ENCODE measurements at places on chromosomes 13 and 19.

- DNase-seq, result no peak
These were observed 631.3 kb downstream of the DIAPH3 start for GRCh38 chr13:59532405-59532804.

DNA sequence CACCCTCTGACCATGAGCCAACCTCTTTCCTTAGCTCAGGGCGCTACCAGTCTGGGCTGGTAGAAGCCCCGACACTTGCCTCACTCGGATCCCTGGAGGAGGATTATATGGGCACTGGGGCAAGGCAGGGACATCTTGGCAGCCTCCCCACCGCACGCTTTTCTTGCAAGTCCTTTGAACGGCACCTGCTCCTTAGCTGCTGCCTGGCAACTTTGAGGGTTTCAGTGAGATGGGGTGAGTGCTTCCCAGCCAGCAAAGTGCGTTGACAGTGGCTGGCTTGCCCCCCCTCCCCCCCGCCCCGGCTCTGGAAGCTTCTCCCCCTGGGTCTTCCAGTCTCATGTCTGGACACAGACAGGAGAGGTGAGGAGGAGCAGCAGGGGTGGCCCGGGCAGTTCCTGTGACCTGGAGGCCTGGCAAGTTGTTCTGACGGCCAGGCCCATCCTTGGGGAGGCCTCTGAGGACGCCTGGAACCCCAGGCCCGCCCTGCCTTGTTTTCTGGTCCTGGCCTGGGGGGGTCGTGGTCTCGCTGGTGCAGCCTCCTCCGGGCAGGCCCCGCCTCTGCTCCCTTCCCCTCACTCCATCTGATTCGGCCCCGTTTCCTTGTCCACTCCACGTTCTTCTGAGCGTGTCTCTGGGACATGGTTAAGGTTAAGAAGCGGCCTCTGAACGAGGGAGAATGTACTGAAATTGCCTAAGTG is 75.2 kb downstream of the ATP11A start:
- DNase-seq, result no peak

- no peak for DNase-seq
These were observed 90.2 kb upstream of the RNF113B start for GRCh38 chr13:98267080-98267912.

- no peak for DNase-seq
These were observed 142.6 kb downstream of the CRYL1 start for GRCh38 chr13:20383058-20383457.

- DNase-seq, result no peak
These were observed 28.7 kb downstream of the TMEM161A start for GRCh38 chr19:19109601-19110000.

GRCh38 chr13:48542581-48543341 is 9.9 kb upstream of the RCBTB2 start:
- DNase-seq, result no peak

DNA sequence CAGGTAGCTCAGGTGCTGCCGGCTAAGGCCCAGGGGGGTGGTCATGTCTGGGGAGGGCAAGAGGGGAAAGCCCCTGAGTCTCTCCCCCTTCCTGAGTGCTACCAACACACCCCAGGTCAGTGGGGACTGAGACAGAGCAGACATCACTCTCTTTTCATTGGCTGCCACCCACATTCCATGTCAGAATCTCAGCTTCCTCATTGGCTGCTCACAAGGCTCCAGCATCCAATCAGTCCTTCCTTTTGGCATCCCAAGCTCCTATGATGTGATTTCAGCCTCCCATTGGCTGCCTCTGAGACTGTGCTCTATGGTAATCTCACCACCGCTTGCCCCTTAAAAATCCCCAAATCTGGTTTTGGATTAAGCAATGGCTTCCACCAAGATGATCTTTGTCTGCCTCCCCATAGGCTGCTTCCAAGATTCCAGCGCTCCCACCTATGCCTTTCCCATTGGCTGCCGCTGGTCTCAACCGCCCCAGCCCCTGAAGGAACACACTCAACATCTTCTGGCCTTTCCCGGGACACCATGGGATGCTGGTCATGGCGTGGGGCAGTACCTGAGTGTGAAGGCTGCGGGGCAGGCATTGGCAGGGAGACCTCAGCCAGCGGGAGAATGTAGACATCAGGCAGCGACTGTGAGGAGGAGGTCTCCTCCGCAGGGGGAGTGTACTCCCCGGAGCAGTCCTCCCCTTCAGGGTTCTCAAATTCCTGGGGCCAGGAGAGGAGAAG is 2.0 kb downstream of the LMTK3 start:
- no peak for DNase-seq

DNA sequence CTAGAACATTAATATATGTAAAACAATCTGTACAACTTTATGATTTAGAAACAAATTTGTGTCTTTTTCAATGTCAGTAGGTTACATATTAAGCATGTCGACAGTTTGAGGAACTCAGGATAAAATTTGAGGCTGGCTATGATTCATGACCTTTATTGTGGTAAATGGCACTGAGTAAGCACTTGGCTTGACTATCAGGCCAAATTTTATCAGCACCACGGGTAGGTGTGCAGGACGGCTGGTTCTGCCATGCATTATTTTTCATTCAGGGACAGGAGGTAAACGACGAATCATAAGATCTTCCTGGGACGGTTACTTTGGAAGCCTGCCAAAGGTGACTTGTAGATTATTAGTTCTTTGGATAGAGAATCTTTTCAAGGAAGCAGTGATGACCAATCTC is 19.9 kb upstream of the CYP4F8 start:
- no peak for DNase-seq

DNA sequence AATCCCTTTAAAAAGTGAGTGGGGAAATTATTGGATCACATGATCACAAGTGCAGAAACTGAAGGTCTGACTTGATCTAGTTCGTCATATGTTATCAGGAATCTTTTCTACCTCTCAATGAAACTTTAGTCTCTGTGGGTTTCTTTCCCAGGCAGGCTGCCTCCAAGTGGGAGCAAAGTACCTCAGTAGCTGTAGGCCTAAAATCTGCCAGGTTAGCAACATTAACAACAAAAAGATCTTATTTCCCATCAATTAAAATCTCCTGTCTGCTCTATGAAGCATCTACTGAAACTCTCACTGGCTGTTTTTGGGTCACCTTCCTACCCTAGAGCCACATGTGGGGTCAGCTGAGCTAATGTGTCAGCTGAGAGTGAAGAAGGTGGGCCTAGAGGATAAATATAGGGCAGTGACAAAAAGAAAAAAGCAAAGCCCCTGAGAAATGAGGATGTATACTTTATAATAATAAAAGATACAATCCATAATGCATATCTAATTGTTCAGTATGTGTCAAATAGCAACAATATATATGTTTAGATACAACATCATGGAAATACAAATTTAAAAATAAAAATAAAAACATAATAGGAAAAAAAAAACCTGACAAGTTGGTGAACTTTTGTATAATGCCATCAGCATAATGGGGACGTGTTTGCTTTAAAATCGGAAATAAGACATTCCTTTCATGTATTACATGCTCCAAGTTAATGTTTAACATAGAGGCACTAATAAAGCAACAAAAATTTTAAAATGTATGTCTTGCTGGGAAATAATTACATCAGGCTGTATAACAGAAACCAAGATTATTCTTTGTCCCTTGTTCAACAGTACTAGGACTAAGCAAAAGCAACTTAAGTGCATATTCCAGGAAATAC is 141.1 kb downstream of the GPC5 start:
- no peak for DNase-seq

- no peak for DNase-seq
These were observed 220.0 kb upstream of the SGCG start for GRCh38 chr13:22960827-22961226.

DNA sequence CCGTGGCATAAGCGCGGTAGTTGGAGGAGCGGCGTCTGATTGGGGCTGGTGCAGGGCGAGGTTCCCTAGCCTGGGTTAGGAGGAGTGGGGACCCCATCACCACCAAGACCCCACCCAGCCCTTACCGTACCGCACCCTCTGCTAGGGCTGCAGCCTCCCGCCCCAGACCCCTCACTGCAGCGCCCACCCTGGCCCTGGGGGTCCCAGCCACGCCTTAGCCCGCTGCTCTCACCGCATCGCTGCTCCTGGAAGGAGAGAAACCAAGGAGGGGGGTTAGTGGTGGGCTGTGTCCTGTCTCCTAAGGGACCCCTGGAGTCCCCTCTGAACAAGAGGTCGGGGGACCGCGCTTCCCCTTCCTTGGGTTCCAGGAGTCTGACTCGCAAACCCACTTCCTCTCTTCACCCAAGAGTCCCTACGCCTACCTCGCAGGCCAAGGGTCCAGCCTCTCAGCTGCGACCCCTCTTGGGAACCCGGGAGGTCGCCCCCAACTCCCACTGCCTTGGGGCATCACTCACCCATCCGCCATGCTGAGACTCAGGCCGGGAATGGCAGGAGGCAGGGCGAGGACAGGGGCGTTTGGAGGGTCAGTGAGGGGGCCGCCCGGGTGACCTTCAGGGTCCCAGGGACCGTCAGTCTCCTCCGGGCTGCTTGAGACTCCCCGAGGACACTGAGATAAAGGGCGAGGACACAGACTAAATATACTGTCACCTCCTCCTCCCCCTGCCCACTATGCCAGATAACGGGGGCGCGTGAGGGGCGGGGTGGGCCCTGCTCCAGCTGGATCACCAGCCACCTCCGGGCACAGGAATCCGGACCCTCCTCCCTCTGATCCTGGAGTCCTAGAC is at the start of gene TNNI3:
Gene TNNI3 (minus strand): TSS at position 669 of the 845 bp plus-strand sequence. CDS start 143 bp downstream, at position 526.
- no peak for DNase-seq

DNA sequence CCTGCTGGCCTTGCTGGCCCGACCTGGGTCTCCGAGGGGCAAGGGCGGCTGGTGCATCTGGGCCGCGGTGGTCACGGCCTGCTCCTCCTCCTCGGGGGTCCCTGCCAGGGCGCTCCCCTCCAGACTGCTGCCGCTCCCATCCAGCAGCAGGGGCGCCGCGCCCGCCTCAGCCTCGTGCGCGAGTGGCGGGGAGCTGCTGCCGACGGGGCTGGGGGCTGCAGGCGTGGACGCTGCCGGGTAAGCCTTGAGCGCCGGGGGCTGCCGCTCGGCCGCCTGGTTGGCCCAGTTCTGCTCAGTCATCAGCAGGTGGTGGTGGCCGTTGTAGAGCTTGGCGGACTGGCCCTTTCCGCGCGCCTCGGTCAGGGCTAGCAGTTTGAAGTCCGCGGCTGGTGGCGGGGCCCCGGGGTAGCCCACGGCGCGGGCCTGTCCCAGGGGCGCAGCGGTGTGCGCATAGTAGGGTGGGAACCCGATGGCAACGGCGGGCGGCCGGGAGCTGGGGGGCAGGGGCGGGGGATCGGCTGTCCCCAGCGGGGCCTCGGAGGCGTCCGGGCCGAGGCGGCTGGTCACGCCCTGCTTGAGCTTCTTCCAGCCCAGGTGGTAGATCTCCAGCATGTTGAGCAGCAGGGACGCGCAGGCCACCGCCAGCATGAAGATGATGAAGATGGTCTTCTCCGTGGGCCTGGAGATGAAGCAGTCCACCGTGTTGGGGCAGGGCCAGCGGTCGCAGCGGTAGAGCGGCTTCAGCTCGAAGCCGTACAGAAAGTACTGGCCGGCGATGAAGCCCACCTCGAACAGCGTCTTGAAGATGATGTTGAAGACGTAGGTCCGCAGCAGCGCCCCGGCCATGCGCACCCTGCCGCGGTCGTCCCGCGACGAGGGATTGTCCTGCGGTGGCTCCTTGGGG is 18.6 kb downstream of the GJA3 start:
- DNase-seq, result no peak
